ENCODE measurements at places on chromosomes 5 and 9.

DNA sequence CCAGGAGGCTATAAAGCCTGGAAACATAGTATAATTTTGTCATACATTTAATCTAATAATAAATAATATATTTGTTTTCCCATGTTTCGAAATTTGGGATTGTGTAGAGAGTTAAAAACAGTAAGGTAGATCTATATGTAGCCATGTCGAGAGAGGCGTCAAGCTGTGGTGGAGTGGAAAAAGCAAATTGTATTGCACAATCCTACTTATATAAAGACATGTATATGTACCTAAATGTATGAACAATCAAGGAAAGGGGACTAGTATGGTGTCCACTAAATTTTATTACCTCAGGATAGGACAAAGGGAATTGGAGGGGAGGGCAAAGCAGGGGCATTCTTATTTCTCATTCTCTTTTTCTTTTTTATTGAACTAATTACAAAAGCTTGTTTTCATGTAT is 52.0 kb downstream of the GLRA1 start:
- DNase-seq: no peak

- no peak for DNase-seq
Observed at GRCh38 chr9:671997-672396, 169.5 kb upstream of the DMRT1 start.

DNA sequence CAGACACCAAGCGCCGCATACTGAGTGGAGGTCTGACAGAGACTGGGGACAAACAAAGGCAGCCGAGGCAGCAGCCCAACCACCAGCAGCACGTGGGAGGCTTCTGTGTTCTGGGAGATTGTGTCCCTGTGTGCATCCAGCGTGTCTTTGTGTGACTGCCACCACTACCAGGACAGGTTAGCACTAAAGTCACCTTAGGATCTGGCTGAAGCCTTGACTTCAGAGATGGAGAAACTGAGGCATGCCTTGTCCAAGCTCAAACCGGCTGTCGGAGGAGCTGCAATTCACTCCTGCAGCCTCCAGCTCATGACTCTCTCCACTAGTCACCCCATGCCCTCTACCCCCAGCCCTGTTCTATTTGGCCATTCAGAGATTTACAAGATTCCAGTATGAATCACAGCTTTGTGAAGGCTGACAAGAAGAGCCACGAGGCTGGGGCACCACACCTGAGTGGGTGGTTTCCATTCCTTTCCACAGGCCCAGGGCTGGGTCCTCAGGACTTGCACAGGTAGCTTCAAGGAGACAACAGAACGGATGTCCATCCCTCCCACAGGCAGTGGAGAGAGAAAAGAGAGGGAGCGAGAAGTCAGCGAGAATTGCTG is 69.3 kb downstream of the SHB start:
- DNase-seq: no peak

DNA sequence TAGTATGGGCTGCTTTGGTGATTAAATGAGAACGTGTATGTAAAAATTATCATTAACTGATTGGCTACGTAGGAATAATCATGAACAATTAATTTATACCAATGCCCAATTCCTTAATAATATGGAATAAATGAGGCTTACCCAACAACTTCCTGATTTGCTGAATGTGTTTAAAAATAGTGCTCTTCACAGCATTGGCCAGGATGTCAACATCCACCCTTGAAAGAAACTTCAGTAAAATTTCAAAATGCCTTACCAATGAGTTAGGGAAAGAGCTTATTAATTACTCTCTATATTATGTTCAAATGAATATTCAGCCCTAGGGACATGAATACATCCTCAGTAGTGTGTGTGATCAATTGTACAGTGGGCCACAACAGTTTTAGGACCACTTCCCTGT is 401.4 kb downstream of the PSAT1 start:
- DNase-seq: no peak

DNA sequence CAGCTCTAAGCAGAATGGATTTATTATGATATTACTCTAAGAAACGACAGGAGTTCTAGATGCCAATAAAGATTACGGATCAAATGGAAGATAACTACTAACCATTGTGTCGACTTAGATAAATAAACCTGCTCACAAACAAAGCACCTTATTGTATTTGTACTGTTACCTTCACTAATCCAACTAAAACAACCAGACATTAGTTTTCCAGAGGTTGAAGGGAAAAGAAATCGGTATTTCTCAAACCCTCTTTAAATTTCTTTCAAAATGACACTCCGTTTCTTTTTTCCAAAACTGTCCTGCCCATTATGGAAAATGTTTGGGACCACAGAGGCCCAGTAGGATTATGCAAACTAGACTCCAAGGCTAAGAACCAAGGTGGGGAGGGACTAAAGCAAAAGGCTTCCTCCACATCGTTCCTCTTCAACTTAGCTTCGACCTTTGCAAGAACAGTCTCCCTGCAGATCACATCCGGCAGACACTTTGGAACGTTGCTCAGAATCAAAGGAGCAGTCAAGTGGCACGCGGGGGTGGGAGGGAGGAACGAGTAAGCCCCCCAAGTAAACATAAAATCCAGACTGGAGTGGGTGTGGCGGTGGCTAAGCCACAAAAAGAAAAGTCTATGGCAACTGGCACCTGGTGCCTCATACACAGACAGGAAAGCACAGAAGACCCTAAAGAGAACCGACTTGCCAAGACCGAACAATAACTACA is 2.7 kb downstream of the MLLT3 start:
- no peak for DNase-seq

DNA sequence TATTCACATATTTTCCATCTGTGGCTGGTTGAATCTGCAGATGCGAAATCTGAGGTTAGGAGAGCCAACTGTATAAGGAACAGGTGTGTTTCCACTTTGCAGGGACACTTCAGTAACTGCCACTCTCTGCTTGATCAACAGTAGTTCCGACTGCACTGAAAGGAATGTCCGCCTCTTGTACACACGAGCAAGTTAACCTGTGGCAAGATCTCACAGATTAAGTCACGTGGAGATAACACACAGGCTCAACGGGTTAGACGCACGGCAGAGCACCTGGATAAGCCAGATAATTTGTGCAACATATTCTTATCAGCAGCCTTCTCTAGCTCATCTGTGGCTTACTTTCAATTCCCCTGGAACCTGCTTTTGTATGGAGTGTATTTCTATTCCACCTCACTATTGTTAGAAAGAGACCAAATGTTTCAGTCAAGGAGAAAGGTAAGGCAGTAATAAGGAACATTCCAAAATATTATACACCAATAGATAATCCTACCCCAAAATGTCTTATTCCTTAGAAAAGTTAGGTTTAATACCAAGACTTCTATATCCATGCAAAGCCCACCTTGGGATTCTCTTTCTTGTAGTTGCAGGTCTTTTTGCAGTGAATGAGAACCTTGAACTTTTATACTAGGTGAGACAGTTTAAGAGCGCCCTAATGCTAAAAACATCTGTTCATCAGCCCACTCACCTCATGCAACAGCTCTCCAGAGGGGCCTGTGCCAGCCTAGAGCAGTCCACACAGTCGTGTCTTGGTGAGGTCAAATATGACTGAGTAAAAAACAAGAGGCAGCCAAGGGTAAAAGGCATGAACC is 6.5 kb upstream of the C9 start:
- DNase-seq: no peak

DNA sequence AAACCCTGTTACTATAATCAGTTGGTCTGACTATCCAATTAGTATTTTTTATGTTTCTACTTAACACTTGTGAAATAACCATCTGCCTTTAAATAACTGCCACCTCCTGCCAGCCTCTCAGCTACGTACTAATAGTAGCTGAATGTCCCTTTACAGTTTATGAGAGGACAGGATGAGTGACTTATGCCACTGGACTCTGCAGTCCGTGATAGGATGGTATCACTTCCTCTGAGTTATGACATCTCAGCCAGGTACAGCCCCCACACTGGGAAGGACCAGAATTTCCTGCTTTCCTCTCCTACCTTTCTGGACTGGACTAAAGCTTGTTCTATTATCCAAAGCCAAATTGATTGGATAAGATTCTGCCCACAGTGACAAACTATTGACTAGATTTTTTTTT is 102.9 kb downstream of the ZFAND5 start:
- no peak for DNase-seq

DNA sequence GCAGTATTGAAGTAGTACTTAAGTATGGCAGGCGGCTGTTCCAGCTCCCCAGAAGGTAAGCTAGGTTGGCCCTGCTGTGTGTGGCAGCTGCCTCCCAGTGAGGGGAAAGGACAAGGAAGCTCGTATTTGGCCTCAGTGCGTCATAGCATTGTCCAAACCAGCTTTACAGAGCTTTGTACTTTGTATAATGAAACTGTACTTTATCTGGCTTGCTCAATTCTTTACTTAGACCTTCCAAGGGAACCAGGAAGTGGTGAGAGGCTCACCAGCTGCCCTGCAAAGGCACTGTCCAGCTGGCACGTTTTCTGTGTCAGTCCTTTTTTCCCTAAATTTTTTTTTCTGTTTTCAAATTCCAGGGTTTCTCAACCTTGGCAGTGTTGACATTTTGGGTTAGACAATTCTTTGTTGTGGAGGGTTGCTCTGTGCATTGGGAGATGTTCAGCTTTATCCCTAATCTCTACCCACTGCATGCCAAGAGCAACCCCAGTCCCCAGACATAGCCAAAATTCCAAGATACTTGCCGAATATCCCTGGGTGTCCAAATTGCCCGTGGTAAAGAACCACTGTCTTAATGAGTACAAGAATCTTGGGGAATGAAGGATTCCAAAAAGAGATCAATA is 474.5 kb downstream of the LRRC70 start:
- DNase-seq: no peak

DNA sequence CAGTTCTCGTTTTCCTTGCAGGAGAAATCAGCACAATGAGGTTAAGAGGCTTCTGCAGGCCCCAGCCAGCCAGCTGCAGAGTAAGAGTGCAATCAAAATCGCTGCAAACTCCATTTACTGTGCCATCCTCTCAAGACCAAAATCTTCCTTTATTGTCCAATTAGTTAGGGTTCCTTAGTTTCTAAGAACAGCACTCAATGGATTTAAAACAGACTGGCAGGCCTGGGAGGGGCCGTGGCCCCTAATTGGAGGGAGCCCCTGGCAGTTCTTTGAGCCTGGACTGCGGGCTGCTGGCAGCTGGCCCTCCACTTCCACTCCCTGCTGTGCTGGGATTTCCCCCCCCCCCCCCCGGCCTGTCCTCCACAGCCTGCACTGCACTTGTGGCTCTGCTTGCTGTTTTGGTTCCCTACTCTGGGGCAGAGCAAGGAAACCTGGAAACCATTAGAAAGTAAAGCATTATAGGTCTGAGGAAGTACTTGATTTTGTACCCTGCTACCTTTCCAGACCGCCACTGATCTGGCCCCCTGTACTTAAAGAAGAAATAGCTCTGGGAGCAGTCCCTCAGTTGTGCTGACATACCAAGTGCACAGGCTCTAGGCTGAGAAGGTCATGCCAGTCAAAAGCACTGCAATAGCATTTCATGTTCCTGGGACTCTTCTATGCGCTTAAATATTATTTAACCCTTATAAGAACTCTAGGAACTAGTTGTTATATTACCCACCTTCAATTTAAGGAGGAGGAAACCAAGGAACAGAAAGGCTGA is 129.0 kb downstream of the APBA1 start:
- no peak for DNase-seq
